IMR-90 (cell line): ENCODE measurements at places on chromosomes 4 and X. TPM values are rescaled to one million over a fixed set of nuclear protein-coding genes. Genes with fewer than 3 reads are reported as not detected.

FMR1NB gene
- polyA plus RNA-seq, result not detected in 2 replicates

GRCh38 chr4:38688676-38689355 is 24.8 kb downstream of the KLF3 start:
- no peak for DNase-seq

DNA sequence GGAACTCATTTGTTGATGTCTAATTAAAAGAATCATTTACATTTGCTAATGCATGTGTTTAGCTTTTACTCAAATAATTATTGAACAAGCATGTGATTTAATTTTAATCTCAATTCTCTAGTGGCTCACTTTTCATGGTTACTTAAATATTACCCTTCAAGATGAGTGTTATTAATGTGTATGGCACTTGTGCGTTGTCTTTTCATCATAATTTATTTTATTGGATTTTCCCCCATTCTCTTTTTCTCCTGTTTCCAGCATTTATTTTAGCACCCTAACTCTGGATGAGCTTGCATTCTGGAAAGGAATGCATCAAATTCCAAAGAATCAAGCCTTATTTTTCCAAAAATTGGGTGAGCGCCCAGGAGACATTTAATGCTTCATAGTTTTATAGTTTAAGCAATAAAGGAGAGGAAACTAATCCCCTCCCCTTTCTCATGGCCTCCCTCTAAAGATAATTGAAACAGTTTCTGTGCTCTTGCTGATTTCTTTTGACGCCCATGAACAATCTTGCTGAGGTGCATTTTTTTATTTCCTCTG is 191.1 kb upstream of the FAT4 start:
- peak; percentile 37 for DNase-seq

DNA sequence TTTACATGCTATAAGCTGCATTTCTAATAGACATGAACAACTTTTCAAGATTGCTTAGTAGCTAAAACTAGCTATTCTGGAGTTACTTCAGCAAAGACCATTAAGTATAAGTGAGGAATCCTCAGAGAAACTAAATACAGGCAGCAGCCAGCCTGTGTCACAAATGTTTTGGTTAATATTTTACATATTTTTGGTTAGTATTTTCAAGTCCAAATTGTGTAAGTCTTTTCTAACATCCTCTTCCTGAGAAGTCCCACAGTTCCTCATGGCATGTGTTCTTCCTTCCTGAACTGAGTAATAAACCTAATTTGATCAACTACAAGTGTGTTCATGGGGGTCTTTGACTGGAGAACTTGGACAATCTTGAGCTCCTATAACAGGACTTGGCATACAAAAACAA is 42.4 kb upstream of the MCF2 start:
- peak; percentile 2 for DNase-seq
